ENCODE measurements at places on chromosomes 12 and 14.
A peak's percentile ranks its signal among the peaks of the same experiment; 100 is the strongest.

GRCh38 chr14:63726499-63726898, 1.4 kb downstream of the SGPP1 start:
- DNase-seq: peak; percentile 9

GRCh38 chr14:92861856-92862745, 60.8 kb upstream of the CHGA start:
- DNase-seq: no peak

- no peak for DNase-seq
These were observed 144.7 kb downstream of the ADGRD1 start for GRCh38 chr12:131098178-131098981.

GRCh38 chr14:24846261-24846660, 203.7 kb downstream of the STXBP6 start:
- no peak for DNase-seq

DNA sequence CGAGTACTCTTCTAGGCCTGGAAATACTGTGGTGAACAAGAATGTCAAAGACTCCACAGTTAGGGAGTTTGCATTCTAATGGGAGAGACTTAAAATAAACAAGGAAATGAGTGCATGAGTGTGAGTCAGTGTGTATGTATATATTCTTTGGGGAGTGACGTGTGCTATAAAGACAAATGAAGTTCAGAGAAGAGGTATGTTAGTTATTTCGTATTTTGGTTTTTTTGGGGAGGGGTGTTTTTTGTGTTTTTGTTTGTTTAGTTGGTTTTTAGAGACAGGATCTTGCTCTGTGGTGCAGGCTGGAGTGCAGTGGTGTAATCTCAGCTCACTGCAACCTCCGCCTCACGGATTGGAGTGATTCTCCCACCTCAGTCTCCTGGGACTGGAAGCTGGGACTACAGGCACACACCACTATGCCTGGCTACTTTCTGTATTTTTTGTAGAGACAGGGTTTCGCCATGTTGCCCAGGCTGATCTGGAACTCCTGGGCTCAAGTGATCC, 74.3 kb downstream of the SRGAP1 start:
- DNase-seq: peak; percentile 80

DNA sequence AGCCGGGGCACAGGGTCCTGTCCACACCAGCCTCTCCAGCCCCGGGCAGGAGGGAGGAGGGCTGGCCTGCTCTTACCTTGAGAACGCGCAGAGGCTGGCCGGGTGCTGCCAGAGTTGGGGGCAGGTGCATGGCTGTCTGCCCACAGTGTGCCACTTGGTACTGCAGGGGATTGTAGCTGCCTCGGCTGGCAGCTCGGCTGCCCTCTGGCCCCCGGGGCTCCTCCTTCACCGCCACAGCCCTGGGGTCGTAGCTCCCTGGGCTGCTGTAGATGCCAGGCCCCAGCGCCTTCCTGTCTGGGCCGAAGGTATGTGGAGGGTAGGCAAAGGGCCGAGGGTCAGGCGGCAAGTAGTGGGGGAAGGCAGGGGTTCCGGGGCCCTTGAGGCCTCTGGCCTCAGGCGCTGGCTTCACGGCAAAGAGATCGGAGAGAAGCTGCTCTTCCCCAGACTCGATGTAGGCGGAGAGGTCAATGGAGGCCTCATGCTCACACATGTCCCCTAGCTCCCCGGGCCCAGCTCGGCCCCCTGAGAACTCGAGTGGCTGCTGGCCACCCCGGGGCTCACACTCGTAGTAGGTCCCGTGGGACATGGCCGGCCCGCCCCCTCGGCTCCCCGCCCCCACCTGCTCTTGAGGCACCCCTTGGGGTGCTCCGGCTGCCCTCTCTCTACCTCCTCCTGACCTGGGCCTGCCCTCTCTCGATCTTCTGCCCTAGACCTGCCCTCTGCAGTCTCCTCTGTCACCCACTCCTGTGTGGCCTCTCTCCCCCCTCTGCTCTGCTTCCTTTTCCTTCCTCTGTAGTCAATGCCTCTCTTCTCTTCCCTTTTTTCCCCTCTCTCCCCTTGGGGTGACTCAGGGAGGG, at the start of gene CEBPE:
Gene CEBPE, minus strand, starts transcription at position 750 of the 857 bp plus-strand sequence. Its CDS starts 164 bp downstream, at position 586.
- no peak for DNase-seq

- no peak for DNase-seq
These were observed 11.0 kb downstream of the DLST start for GRCh38 chr14:74892745-74893144.

DNA sequence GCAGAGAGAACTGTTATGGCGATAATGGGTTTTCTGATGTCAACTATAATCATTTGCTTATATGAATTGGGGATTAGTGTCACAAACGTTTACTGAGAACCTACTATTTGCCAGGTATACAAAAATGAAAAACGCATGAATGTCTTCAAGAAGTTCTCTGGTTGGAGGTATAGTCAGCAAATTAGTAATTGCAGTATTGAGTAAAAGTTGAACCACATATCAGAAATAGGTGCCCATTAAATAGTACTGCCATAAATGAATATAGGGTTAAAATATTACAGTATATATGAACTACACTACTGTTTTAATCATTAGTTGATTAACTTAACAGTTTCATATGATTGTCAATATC, 60.0 kb downstream of the PTPRB start:
- DNase-seq: no peak

- peak; percentile 31 for DNase-seq
These were observed 605 bp downstream of the ANKRD52 start for GRCh38 chr12:56257491-56258067.

GRCh38 chr12:95709152-95709551, 81.4 kb downstream of the NTN4 start:
- no peak for DNase-seq

- no peak for DNase-seq
These were observed 107.4 kb downstream of the GRIP1 start for GRCh38 chr12:66571361-66571915.

GRCh38 chr12:51744235-51744634, 104.3 kb downstream of the FIGNL2 start:
- DNase-seq: no peak

DNA sequence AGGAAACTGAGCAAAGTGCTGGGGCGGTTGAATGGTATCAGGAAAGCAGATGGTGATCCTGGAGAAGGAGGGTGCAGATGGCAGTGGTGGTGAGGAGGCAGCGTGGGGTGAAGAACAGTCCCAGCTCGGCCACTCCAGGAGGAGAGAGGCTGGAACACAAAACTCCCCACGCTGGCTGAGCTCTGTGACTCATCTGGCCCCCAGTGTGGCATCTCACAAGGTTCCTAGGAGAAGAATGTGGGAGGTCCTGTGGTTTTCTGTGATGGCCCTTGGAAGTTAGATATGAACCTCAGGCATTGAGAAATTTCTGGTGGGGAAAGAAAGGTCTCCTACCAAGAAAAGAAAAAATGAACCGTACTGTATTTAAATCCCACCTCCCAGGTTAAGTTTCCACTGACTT, 8.0 kb upstream of the NRXN3 start:
- peak; percentile 6 for DNase-seq

- no peak for DNase-seq
These were observed 1.4 kb downstream of the PSMB5 start for GRCh38 chr14:23033251-23033727.

DNA sequence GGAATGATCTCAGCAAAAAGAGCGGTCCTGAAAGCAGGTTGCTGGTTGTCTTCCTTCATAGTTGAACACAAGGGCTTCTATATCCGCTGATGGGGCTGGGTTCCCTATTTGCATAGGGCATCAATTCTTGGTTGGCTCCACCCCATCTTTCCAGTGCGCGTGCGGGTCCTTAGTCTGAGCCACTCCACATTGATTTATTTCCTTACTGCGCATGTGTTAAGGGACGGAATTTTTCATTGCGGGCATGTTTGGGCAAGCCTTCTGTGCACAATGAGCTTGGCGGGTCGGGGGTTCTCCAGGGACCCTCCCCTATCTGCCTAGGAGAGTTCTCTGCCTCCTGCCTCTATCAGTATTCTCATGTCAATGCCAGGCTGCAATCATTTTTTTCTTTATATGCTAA, 21.2 kb upstream of the DLGAP5 start:
- no peak for DNase-seq

- DNase-seq: peak; percentile 77
These were observed at the start of gene PKP2 for GRCh38 chr12:32896432-32897280. TSS of gene PKP2 (minus strand) at chr12:32896777. CDS start at chr12:32896731, 46 bp downstream.

GRCh38 chr12:20602641-20603391, 92.3 kb upstream of the SLCO1C1 start:
- peak; percentile 88 for DNase-seq

GRCh38 chr12:19064713-19065112, 64.8 kb upstream of the PLEKHA5 start:
- DNase-seq: no peak

DNA sequence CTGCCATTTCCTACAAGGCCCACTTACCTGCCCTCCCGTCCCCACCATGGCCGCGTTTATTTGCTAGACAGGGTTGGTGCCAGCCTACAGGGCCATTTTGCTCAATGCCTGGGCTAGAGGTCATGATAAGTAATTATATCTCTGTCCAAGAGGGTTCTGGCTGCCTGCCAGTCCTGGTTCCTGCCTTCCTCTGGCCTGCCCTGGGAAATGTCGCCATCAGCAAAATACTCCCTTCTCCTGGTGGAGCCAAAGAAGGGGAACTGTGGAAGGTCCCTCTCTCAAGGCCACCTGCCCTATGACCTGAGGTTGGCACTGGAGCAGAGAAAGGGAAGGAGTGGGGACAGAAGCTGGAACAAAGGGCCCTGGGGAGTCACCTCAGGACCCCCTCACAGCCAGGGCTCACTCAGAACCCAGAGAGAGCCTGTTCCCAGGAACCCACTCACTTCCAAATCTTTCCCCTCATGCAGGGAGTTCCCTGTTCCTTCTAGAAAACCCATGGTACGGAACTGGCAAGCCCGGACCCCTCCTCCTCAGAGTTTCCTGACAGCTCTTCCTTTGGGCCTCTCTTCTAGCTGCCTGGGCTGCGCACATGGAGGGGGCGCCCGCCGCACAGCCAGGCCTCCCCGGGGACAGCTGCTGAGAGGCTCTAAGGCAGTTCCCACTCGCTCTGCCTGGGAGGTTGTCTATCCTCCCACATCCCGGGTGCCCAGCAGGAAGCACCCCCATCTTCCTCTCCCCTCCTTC, 280.5 kb downstream of the DPF3 start:
- no peak for DNase-seq

DNA sequence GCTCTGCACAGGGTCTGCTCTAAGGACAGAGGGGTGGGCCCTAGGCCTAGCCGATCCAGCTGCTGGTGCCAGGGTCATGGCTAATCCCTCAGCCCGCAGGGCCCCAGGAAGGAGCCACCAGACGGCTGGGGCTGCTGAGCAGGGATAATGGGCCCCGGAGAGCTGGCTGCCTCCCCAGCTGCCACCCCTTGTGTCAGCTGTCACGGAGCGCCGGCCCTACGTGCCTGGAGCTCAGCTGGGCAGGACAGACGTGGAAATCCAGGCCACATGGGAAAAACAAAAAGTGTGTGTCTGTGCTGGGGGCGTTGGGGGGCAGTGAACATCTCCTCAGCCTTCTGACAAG, 36.2 kb downstream of the CHGA start:
- DNase-seq: no peak

GRCh38 chr12:56119361-56119796, 1.3 kb downstream of the ZC3H10 start:
- DNase-seq: peak; percentile 78

- no peak for DNase-seq
These were observed 28.7 kb downstream of the HSP90AA1 start for GRCh38 chr14:102058146-102058545.

GRCh38 chr12:123667771-123668170, 3.1 kb upstream of the TCTN2 start:
- no peak for DNase-seq

DNA sequence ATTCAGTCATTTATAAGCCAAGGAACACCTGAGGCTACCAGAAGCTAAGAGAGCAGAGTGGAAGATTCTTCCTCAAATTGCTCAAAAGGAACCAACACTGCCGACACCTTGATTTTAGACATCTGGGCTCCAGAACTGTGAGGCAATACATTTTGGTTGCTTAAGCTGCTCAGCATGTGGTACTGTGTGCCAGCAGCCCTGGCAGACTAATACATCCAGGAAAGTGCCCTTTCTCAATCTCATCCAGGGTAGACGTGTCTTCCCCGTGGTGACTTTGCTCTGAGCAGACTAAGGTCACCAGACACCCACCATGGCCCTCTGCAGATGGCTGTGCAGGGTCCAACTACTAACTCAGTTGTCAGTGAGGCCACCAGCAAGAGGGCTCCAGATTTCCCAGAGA, 122.8 kb downstream of the VRK1 start:
- no peak for DNase-seq

DNA sequence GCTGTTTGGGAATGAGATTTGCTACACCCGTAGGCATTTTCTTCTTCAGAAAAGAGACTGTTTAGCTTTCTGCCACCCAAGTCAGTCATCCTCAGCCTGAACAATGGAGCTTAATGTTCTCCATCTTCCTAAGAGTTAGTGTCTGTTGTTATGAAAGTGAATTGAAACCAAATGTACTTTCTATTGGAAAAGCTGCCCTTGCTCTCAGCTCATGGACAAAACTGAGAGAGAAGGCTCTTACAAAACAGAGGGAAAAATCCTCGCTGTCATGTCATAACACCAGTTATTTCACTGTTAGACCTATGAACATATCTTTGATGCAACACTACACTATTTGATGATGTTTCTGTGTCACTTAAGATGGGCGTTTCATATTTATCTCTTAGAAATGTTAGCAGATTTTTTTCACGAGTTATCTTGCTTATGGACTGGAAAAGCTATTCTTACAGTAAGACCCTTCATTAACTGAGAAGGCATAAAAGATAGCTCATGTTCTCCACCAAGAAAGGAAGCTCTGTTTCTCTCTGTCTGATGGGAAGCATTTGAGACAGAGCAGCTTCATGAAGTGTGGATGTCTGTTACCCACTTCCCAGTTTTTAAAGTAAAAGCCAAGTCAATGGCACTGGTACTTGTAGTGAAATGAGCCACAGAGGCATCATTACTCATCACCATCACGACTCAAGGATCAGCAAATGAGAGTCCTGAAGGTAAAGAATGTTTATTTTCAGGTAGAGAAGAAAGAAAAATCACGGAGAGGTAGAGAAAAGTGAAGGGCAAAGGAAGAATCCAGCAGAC, 483.9 kb downstream of the ZFP36L1 start:
- DNase-seq: no peak

DNA sequence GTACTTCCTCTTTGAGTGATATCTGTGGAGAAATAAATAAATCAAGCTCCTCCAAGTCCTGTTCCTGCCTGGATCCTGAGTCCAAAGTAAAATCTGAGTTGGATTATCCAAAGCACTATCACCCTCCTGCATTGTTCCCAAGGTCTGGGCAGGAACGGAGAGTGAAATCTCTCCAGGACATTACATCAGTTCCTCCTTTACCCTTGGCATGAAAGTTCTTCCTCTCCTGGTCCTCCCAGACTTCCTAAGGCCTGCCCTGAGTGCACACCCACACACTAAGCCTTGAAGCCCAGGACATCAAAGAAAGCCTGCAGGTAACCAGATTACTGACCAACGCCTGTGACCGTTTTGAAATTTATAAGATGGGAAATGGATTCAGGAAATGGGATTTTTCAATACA, 206.8 kb upstream of the BCL2L14 start:
- no peak for DNase-seq

DNA sequence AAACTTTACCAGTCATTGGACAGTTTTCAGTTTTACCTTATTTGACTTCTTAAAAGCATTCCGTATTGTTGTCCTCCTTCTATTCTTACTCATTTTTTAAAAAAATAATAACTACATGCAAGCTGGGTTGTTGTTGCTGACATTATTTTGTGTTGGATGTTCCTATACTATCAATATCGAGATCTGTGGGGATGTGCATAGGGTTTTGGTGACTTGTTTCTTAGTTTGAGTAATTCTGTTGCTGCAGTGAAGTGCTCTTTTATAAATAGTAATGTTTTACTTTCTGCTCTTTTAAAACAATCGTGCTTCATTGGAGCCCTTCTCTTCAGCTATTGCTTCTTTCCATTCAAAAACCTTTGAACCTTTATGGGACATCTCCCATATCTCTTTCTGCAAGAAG, 79.4 kb downstream of the METTL25 start:
- DNase-seq: no peak
